NCI-H1694 (cell line): ENCODE measurements at places on chromosomes 4 and X.

DNA sequence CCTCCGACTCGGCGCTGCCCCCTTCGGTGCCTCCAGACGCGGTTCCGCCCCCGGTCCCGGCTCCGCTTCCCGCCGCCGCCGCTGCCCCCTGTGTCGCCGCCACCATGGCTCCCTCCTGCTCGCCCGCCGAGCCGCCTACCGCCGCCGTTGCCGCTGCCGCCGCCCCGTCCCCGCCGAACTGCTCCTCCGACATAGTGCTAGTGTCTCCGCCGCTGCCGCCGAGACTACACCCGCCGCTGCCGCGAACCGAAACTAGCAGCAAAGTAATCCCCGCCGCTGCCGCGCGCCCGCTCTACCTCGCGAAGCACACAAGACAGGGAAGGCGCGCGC is 340 bp downstream of the HNRNPD start:
- no peak for DNase-seq

- peak; percentile 10 for DNase-seq
Measured at GRCh38 chrX:136457303-136457917, 30.3 kb upstream of the BRS3 start.

DNA sequence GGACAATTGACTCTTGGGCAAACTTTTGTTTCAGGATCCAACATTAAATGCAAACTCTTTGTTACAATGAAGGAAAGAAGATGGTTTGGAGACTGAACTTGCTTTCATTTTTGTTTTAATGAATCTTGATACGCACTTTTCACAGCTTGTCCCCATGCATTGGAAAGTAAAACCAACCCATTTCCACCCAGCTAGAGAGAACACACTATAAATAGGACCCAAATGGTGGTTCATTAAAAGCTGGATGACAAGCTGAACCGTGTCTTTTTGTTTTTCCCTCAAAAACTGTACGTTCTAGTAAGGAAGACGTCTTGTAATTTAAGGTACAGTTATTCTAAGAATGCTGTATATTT is 95.3 kb upstream of the EGFL6 start:
- DNase-seq: no peak

DNA sequence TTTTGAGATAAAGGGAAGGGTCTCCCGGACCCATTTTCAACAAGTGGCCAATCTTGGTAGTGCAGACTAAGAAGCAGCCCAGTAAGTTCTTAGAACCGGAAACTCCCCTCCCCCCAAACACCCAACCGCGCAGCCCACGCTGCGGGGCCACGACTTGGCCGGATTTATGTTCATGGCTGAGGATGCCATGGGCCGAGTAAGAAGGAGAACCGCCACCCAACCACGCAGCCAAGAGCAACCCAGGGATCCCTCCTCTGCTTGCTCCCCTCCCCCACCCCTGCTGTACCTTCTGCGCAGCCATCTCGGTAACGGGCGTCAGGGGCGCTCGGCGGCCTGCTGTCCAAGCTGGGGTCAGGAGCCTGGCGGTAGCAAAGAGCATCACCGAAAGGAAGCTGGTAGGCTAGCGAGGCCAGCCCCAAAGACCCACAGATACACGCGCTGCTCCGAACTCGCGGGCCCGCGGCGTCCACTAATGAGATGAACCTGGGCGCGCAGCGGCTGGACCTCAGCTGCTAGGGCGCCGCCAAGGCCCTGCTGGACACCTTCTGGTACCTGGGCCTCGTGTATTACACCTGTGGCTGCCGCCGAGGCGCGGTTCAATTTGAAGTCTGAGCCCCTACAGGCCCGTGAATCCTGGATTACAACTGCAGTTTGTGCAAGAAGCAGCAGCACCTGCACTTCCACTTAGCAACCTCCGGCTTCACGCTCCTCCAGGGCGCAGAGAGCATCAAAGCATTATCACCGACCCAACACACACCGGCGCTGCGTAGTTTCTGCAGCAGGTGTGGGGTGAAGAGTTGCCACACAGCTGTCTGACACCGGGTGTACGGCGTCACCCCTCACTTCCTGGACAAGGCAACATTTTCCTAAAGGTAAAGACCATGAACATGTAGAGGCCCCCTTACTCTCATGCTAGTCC is 63.4 kb downstream of the NUDT10 start:
- DNase-seq: no peak

DNA sequence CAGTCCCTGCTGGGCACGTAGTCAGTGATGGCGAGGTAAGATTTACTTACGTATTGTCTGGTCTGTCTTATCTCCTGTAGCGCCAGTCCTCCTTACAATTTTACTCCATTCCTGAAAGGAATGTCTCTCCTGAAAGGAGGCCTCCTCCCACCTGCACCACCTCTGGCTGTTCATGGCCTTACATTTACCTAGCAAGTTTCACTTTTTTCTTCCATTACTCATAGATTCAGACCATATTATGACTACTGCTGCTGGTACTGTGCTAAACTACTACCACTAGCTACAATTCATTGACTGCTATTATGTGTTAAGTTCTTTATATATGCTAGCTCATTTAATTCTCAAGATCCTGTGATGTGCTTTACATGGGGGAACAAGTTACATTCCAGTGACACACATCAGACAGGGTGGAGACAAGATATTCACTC is 189.9 kb downstream of the BMPR1B start:
- DNase-seq: no peak

DNA sequence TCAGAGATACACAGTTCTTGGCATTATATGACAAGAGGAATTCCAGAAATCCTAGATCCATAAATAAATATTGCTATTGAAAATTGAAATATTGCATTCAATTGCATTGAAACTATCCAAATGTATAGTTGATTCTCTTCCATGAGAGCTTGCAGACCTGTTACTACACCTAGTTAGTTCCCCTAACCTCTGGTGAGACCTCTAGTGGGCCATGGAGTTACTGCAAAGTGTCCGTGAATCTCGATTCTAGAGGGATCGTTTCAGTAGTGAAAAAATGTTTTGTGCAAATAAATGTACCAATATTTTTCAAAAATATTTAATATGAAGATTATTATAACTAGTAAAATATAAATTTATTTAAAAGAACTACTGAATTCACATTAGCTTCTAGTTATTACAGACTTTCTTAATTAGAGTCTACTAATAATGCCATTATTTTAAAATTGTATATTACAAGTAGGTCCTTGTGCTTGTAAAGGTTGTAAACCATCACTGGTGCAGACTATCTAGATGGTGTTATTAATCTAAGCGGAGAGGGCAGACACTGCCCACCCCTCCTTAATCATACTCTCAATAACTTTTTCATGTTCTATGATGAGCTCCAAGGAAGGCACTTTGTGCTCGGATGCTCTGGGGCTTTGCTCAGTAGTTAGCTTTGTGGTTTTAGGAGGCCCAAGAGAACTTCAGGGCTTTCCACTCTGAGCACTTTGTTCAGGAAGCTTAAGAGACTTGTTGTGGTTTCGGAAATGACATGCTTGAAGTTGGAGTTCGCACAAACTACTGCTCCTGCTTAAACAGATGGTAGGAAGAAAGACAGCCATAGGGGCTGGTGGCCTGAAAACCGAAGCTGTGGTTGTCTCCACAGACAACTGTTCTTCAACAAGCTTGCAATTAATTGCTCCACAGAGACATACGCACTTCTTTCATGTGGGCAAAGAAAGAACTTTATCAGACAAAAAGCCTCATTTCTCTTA is 42.8 kb downstream of the IL21 start:
- peak; percentile 2 for DNase-seq

DNA sequence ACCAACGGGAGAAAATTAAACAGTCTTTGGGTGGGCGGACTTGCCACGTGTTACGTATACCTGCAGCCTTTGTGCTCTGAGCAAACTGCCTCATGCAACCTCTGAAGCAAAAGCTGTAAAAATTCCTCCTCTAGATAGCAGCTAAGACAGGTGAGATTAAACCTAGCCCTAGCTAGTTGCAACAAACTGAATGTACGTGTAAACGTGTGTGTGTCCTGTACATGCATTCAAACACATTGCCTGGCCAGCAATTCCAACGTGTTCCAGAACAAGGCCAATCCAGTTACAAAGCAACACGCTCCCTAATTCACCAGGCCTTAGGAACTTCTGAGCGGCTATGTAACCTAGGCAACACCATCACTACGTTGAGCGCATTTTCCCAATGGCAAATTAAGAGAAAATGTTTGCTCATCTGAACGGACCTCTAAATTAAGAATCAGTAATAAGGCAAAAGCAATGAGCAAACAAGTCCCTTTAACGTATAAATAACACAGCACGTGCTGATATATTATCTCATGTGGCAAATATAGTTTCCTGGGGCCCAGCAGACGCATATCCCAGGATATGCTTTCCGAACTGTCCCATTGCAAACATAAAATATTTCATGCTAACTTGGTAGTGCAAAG is 792 bp downstream of the PPID start:
- no peak for DNase-seq

GRCh38 chrX:46325312-46325877 is 219.8 kb downstream of the ZNF674 start:
- DNase-seq: no peak

GRCh38 chr4:140851032-140851636 is 94.9 kb upstream of the TBC1D9 start:
- DNase-seq: peak; percentile 52

DNA sequence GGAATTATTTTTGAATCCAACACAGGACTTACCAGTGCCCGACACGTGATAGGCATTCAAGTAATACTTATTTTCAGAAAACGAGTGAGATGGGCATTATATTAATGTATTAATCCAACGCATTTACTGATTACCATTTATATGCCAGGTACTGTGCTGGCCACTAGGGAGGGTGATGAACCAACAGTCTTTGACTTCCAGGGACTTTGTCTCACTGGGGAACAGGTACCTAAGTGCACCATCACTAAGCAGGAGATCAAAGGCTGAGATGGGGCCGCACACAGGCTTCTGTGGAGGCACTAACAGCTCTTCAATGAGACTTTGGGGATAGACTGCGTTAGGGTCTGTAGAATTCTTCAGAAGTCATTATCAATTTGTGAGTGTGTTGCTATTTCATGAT is 5.7 kb upstream of the TADA2B start:
- DNase-seq: no peak

DNA sequence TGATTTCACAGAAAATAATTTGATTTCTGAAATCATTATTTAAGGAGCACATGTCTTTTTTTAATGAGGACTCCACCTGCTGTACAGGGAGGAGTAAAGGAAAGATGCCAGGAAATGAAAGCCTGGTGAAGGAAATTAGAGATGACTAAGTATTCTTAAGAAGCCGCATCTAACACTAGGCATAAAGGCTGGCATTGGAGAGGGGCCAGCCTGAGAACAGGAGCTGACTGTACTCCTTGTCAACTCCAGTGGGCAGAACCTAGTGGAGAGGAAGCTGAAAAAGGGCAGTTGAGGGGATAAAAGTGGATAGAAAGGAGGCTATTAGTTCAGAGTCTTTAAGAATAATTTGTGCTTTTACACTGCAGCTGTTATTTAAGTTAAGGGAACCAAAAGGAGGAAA is 393.0 kb downstream of the PPP1R2C start:
- DNase-seq: no peak

DNA sequence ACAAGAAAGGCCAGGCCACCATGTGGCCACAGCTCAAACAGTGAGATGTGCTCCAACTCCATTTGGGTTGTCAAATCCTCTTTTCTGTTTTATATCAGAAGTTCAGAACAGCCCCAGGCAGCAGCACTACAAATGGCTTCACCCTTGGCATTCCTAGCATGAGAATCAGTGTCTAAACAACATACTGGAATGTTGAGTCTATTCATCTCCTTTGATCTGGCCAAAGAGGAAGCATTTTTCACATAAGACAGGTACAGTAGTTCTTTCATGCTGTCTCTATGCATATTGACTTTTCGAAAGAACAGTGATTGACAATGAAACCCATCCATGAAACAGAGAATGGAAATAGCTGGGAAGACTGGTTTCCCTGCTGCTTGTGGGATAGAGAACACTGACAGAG is 289.5 kb downstream of the USP46 start:
- no peak for DNase-seq

- DNase-seq: no peak
Measured at GRCh38 chrX:39309018-39309635, 507.9 kb downstream of the MID1IP1 start.

- no peak for DNase-seq
Measured at GRCh38 chr4:180860089-180860720, 1383.0 kb upstream of the TENM3 start.
